Inflammatory macrophage (primary cell): ENCODE measurements at places on chromosomes 2 and 18.

GRCh38 chr2:42796427-42797248 lies 4.3 kb upstream of the HAAO start:
- DNase-seq: no peak

- DNase-seq: no peak
These were observed 271.7 kb downstream of the ASXL3 start for GRCh38 chr18:33849731-33850130.

- no peak for DNase-seq
These were observed 30.0 kb upstream of the NPC1 start for GRCh38 chr18:23616258-23616657.

- peak; percentile 24 for DNase-seq
These were observed 41.4 kb upstream of the EML4 start for GRCh38 chr2:42127425-42128424.

- no peak for DNase-seq
These were observed 582 bp downstream of the RTP5 start for GRCh38 chr2:241870081-241870541.

DNA sequence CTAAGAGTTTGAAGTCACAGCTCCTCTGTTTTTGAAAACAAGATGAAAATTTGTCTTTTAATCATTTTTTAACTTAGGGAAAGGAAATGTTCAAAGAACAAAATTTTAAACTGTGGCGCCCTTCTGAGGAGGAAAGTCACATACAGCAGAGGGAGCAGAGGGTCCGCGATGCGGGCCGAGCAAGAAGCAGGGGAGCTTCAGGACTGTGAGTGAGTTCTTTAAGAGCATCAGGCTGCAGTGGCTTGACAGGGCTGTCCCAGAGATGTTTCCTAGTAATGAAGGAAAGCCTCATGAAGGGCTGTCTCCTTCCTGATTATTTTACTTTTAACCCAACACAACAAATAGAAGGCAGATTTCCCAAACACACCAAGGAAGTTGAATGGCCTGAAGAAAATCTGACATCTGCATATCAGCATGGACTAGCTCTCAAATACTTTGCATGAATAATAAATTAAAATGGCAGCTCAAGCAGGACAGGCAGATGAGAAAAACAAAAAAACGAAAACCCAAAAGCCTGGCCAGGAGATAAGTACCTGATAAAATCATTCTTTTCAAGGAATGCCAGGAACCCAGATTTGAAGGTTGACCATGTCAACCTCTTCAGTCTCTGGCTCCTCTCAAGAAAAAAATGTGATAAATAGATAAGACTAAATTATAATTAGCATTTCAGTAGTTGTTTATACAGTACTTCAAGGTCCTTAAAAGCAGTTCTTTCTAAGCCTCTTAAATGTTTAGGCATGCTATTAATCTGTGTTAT lies 60.8 kb downstream of the SLC40A1 start:
- no peak for DNase-seq

DNA sequence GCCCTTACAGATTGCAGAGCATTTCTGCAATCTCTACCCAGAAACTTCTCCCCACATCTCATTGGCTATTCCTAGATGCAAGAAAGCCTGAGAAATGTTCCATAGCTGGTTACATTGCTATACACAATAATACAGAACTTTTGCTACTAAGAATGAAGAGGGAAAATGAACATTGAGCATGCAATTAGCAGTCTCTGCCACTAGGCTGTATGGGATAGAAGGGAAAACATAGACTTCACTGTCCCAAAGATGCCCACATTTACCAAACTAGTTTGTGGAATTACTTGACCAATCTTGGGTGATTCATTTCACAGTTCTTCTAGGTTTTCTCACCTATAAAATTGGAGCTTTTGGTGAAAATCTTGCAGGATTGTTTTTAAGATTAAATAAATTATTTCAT lies 265.7 kb upstream of the NT5C1B start:
- no peak for DNase-seq

- DNase-seq: no peak
These were observed 22.6 kb downstream of the GREB1L start for GRCh38 chr18:21264651-21265050.

DNA sequence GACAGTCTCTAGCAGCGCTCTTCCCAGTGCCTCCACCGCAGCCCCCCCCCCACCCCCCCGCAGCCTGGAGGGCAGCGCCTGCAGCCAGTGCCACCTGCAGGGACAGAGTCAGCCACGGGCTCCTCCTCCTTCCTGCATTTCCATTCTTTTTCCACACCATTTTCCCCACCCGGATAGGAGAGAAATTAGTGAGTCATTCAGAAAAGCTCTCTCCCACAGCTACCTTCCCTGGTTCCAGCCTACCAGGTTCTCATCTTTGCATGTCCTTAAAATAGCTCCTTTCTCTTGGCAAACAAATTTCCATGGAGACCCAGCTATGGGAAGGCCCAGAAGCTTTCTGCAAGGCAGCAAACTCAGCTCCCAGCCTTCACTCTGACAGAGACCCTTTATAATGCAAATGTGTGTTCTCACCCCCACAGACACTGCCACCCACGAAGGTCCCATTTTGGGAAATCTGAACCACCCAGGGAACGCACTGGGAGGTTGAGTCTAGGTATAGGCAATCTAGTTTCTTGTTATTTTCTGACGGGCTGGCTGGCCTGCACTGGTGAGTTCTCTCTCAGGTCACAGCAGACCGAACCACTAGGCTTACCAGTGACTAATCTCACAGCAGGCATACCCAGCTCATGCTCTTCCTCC lies 41.8 kb upstream of the ATG16L1 start:
- DNase-seq: no peak

DNA sequence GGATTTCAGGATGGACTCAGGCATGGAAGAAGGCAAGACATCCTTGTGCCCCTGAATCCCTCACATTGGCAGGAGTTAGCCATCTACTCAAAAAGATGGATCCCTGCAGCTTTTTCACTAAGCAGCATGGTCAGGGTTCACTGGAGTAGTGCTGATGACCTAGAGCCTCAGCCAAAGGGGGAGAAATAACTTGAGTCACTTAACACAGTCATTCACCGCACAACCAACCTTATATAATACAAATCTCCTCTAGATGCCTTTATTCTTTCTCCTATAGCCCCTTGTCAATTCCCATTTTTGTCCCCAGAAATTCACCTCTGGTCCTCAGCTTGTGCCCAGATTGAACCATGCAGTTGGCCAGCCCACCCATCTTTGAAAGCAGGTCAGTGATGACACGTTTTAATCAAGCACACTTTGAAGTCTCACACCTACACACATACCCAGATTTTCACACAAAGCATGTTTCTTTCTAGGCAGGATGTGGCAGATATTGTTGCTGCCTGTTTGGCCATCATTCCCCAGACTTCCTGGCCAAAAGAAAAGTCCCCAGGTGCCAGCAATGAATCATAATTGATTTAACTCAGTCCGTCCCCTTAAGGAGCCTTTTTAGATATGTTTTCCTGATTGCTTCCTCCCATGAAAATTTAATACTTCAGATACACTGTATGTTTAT lies 84.2 kb downstream of the LBH start:
- no peak for DNase-seq

GRCh38 chr2:130790312-130790711 lies 35.0 kb downstream of the AMER3 start:
- DNase-seq: no peak

DNA sequence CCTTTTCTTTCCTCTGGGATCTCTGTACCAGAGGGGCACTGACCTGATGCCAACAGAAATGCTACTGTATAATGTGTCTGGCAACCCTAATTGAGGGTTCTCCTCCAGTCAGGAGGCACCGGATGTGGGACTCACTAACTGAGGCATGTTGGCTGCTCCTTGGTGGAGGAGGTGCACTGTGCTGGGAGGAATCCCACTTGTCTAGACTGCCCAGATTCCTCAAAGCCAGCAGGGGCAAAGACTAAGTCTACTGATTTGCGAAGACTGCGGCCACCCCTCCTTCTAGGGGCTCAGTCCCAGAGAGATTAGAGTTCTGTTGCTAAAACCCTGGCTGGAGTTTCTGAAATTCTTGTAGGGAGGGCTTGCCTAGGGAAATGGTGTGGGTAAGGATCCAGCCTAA lies 1192.1 kb downstream of the DPP10 start:
- DNase-seq: no peak

DNA sequence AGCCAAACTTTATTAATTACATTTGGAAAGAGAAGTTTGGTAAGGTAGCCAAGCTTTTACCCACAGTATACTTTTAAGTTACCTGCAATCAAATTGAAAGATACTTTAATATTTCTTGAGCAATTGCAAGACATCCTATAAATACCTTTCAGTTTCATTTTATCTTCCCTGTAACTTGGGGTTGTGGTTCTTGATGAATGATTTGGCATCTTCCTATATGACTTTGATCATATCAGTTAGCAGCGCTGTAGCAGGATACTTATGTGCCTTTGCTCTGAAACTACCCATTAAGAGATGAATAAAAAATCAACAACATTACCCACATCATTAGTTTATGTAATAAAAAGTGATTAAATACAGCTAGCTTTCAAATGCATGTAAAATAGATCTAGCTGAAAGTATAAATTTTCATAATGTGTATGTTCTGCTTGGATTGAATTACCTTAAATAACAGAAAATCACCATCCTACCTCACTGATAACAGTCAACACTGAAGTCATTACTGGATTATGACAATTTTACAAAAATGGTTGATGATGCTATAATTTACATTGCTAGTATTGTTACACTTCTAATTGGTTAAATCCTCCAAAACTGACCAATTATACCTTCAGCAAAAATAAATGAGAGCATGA lies 50.4 kb downstream of the MMADHC start:
- DNase-seq: no peak

DNA sequence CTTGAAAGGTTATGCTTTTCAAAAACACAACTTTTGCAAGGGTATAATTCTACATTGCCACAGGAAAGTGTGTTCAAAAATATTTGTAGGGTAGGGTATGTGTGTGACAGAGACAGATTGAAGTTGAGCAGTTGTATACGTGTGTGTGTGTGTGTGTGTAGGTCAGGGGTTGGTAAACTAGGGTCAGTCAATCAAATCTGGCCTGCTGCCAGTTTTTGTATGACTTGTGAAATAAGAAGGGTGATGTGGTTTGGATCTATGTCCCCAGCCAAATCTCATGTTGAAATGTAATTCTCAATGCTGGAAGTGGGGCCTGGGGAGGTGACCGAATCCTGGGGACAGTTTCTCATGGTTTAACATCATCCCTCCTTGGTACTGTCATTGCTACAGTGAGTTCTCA lies 148.2 kb downstream of the CERS6 start:
- DNase-seq: no peak

GRCh38 chr18:2976218-2977132 lies 36.5 kb downstream of the LPIN2 start:
- no peak for DNase-seq

- no peak for DNase-seq
These were observed 22.0 kb upstream of the CYP1B1 start for GRCh38 chr2:38097988-38098385.

DNA sequence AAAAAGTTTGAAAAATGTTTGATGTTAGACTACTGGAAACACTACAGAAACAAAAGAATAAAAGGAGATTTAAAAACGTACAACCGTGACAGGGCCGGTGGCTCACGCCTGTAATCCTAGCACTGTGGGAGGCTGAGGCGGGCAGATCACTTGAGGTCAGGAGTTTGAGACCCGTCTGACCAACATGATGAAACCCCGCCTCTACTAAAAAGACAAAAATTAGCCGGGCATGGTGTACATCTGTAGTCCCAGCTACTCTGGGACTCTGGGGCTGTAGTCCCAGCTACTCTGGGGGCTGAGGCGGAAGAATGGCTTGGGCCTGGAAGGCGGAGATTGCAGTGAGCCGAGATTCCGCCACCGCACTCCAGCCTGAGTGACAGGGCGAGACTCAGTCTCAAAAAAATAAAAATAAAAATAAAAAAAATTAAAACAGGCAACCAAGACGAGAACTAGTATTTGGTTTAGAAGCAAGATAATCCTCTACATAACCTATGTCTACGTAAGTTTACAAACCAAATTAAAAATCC lies 5.8 kb downstream of the SP3 start:
- no peak for DNase-seq

- peak; percentile 92 for DNase-seq
These were observed 3.5 kb downstream of the ZCCHC2 start for GRCh38 chr18:62526098-62527025.

GRCh38 chr18:42141439-42141838 lies 186.4 kb downstream of the PIK3C3 start:
- DNase-seq: no peak

GRCh38 chr2:28412625-28413151 lies 20.0 kb downstream of the FOSL2 start:
- DNase-seq: no peak

GRCh38 chr2:8525582-8526402 lies 156.1 kb upstream of the ID2 start:
- peak; percentile 92 for DNase-seq

DNA sequence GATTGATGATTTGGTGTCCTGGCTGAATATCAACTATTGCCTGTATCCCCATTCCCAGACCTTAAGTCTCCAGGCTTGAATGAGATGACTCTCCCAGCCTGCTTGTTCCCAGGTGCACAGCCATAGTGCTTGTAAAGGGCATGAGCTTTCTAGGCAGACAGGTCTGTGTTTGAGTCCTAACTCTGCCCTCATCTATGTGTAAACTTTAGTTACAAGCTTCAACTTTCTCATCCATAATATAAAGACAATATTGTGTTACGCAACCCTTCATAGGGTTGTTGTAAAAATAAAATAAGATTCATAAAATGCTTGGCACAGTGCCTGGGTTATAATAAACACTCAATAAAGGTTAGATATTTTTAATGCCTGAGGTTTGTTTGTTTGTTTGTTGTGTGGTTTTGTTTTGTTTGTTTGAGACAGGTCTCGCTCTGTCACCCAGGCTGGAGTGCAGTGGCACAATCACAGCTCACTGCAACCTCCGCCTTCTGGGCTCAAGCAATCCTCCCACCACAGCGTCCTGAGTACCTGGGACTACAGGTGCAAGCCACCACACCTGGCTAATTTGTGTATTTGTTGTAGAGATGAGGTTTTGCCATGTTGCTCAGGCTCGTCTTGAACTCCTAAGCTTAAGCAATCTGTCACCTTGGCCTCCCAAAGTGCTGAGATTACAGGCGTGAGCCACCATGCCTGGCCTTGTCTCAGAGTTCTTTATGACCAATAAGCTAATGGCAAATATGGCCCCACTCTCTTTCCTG lies 89.4 kb upstream of the MAPRE2 start:
- DNase-seq: no peak

- DNase-seq: no peak
These were observed 462.2 kb upstream of the RGPD4 start for GRCh38 chr2:107364361-107364950.

GRCh38 chr18:6627645-6628044 lies 101.9 kb upstream of the ARHGAP28 start:
- DNase-seq: no peak

- DNase-seq: peak; percentile 60
These were observed 207.1 kb upstream of the SMAD2 start for GRCh38 chr18:48137374-48138081.
